Osteocyte (in vitro differentiated cells): ENCODE measurements at places on chromosomes 4 and X.

- no peak for DNase-seq
Observed at GRCh38 chr4:20252656-20253282, 1.1 kb downstream of the SLIT2 start.

DNA sequence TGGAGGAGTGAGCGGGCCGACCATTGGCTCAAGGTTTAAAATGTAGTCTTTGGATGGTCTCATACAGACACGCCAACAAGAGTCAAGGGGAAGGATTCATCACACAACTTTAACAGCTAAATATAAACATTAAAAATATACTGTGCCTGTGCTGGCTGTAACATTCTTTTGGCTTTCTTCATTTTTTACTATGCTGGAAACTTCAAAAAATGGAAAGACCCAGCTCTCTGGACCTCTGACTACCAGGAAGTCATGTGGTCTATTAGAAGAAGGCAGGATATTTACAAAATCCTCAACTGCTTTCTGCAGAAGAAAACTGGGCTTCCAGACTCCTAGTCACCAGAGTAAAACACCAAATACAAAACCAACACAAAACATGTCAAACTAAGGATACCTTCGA lies 49.8 kb upstream of the KLF3 start:
- DNase-seq = no peak

DNA sequence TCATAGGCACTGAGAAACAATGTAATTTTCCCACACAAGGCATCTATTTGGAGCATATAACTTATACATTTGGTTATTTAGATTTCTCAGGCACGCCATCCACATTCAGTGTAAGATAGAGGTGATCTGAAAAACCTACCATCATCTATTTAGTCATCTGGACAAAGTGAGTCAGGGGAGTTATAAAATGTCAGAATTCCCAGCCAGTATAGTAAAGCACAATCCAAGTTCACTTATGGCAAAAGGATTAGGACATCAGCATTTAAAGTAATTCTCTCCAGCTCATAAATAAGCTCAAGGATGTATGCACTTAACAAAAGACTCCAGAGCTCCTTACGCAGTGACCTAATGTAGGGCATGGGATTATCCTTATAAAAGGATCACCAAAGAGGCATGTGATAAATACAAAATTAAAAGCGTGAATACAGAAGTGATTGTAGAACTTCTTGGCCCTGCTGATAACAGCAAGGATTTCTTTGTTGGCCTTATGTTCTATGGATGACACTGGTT lies 65.3 kb upstream of the DCLK2 start:
- DNase-seq = no peak

DNA sequence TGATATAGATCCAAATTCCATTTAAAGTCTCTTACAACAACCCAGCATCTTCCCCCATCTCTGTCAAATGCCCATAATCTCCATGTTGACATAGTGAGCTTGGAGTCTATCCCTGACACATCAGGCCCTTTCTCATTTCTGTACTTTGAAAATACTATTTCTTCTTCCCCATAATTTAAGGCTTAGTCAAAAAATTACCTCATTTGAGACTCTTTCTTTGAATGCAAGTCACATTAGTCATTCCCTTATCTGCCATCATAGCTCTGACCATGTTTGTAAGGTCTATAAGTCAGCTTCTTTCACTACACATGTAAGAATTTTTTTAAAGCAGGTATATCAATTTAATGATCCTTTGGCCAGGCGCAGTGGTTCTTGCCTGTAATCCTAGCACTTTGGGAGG lies 99.9 kb downstream of the DDX60 start:
- no peak for DNase-seq

DNA sequence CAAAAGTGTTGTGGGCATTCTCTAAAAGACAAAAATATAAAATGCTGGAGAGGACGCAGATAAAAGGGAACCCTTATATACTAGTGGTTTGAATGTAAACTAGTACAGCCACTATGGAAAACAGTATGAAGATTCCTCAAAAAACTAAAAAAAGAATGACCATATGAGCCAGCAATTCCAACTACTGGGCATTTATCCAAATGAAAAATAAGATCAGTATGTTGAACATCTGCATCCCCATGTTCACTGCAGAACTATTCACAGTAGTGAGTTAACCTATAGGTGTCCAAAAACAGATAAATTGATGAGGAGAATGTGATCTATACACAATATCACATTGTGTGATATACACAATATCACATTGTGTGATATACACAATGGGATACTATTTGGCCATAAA lies 1615.3 kb downstream of the PCDH18 start:
- DNase-seq = no peak

DNA sequence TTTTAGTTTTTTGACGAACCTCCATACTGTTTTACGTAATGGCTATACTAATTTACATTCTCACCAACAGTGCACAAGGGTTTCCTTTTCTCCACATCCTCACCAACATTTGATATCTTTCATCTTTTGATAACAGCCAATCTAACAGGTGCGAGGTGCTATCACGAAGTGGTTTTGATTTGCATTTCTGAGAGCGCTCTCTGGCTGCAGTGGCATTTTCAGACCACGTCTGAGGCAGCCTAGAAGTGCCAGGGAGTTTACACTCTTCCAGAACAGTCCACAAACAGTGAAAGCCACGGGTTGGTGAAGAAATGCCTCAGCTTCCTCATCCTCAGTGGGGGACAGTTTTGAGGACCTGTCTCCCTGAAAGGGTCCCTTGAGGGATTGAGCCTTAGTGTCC lies 471.0 kb downstream of the BCOR start:
- no peak for DNase-seq
